Stimulated activated CD8-positive, alpha-beta memory T cell treated with anti-CD3 and anti-CD28 coated beads, Interleukin-2, amount 100 ng/mL, for 1 hour (primary cell): ENCODE measurements at places on chromosomes 13 and 19.

DNA sequence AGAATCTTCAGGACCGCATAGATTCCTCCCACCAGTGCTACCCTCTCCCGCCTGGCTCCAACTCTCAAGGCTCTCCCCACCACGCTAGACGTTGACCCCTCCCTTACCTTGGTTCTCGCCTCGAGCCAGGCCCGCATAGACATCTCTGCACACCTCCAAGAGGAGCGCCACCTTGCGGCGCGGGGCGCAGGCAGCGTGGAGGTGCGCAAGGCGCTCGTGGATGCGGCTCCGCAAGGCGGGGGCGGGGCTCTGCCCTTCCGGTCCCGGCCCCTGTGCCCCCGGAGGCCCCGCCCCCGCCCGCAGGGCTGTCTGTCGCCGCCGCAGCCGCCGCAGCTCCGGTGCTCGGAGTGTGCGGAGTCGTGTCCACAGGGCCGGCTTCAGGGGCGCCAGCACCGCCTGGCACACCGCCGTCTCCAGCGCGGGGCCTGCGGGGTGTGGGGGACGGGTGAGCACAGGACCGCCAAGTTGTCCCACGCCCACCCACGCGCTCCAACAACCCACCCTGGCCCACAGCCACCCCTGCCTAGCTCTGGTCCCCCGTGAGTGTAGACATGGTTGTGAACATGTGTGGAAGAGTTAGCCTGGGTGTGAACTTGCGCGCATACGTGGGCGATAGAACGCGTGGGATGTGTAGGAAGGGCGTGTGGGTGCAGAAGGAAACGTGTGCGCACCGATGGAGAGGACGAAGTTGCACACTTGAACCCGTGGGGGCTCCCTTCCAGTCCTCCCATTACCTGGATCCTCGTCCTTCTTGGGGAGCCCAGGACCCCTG lies 8.1 kb downstream of the RINL start:
- peak; percentile 84 for DNase-seq

- DNase-seq = no peak
These were observed 28.8 kb upstream of the MCF2L start for GRCh38 chr13:112940236-112940635.

- no peak for DNase-seq
These were observed 3.1 kb upstream of the CCDC70 start for GRCh38 chr13:51858433-51859247.

- DNase-seq = no peak
These were observed 7.5 kb downstream of the ANO8 start for GRCh38 chr19:17327068-17327653.

- no peak for DNase-seq
These were observed 26.3 kb downstream of the CYP4F2 start for GRCh38 chr19:15871570-15871969.

DNA sequence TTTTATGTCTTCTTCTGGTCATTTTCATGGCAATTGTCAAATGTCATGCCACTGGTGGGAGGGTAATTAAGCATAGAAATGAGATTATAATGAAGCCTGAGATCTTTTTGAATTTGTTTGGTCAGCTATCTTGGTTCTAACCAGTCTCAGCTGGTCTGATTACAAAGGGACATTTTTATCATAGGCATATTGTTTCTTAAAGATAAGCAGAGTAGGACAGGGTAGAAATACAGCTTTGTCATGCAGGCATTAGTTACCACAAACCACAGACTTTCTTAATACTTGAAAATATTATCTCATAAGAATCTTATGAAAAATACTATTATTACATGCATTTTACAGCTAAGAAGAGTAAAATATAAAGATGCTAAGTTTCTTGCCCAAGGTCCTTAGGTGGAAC lies 1761.5 kb downstream of the PCDH9 start:
- no peak for DNase-seq

DNA sequence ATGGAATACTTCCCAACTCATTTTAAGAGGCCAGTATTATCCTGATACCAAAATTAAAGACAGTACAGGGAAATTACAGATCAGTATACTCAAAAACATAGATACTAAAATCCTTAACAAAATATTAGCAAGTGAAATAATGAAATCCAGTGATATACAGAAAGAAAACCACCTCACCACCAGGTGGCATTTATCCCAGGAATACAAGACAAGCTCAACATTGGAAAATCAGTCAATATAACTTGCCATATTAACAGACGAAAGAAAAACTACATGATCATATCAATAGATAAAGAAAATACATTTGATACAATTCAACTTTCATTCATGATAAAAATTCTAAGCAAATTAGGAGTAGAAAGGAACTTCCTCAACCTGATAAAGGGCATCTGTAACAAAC lies 6.7 kb upstream of the GNA15 start:
- DNase-seq = no peak

DNA sequence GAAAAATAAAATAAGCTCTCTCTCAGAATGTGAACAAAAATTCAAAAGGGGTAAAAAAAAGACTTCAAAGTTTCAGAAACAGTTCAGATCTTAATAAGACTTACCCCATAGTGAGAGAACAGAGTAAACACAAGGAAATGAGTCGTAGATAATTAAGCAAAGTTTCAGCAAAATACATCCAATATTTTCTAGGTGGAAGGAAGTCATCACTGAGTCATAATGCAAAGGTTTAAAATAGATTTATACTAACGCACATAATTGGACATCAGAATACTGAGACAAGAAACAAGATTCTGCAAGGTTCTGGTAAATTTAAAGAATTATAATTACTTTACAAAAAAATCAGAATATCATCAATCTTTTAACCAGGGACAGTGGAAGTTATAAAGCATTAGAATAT lies 1370.7 kb upstream of the ATXN8OS start:
- no peak for DNase-seq

GRCh38 chr19:7545904-7546303 lies 10.4 kb downstream of the PNPLA6 start:
- no peak for DNase-seq

- no peak for DNase-seq
These were observed 183.1 kb downstream of the KATNAL1 start for GRCh38 chr13:30124131-30124768.

GRCh38 chr19:1468821-1469254 lies 10.2 kb downstream of the C19orf25 start:
- DNase-seq = no peak
